ENCODE measurements at places on chromosomes 7 and 10.

DNA sequence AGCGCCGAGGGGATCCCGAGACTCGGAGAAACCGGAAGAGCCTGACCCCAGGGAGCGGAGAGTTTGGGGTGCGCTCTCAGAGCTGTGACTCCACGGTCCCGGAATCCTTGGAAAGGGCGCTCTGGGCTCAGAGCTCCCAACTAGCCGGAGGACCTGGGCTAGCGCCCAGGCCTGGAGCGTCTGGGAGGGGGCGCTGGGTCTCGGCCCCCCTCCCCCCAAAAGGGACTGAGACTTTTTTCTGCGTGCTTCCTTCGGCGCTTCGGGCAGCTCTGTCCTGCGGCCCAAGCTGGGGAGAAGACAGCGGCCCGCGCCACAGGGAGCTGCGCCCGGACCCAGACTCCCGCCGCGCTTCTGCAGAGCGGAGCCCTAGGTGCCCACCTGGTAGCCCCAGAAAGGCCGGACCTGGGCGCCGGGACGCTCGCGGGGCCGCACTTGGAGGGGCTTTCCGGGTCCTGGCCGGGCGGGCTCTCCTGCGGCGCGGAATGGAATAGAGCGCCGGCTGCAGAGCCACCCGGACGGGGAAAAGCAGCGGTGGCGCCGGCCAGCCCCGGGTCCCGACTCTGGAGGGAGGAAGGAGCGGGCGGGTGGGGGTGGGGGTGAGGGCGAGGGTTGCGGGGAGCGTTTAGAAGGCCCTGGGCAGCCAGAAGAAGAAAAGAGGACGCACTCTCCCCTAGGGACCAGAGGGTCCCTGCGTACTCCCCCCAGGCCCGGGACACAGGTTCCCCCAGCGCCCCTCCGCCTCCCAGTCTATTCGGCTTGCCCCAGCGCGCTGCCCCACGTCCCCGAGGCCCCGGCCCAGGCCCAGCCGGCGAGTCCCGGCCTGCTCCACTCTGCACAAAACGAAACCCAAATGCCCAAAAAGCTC, 4.7 kb downstream of the ZNF503 start:
- DNase-seq, result no peak

DNA sequence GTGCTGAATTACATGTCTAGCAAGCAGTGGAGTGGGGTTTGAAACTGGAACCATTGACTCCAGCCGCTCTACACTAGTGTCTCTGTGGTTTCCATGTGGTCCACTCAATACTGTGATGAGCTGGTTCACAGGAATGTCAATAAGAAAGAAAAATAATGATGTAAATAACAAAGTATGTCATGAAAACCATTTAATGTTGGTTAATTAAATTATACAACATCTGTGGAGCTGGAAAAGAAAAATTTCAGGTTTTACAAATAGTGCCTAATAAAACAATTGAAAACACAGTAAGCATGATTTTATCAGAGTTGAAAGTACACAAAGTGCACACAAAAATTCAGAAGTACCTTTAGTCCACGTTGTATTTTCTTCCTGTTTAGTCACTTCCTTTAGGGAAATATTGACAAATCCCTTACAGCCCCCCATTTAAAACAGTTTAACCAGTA, 28.7 kb upstream of the NAMPT start:
- DNase-seq, result no peak

DNA sequence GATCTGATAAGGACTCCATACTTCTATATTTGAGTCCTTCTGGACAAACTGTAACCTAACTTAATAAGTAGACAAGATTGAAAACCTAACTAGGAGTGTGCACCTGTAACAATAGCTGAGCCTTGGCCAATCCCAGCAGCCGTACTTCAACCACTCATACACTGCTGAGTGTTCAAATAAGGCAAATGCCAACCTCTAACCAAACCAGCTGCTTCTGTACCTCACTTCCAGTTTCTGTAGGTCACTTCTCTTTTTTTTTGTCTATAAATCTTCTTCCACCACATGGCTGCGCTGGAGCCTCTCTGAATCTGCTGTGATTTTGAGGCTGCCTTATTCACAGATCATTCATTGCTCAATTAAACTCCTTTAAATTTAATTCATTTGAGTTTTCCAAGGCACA, 753.2 kb downstream of the DNAJB9 start:
- DNase-seq, result no peak

DNA sequence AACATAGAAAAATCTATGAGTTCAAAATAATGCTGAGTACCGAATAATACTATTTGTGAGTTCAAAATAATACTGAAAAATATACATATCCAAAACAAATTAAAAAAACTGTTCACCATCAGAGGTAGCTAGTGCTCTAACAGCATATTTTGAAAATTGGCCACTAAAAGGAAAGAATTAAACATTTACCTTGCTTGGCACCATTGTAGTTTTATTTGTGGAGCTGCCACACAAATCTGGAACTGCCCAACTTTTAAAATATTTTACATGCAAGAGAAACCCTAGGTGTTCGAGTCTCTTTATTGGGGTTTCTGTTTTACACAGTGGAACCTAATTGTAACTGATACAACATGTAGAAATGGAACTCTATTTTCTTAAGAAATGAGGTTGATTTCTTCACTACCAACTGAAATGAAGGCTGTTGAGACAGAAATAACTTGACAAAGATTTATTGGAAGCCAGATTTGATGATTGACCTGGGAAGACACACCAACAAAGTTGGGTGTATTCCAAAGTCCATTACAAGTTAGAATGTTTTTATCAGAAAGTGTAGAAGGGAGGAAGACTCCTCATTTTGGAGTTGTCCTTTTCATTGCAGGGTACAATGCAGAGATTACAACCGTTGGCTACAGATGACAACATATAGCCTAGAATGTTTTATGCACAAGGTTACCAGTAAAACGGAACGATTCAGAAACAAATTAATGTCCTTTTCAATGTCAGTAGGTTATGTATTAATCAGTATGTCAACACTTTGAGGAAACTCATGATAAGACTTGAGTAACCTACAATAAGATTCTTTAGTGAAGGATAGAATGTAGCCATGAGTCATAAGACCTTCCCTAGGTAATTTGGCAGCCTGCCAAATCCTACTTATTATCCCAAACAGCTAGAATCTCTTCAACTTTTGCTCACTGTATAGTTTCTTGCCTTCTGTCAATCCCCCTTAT, 73.8 kb upstream of the PAPSS2 start:
- DNase-seq, result no peak

DNA sequence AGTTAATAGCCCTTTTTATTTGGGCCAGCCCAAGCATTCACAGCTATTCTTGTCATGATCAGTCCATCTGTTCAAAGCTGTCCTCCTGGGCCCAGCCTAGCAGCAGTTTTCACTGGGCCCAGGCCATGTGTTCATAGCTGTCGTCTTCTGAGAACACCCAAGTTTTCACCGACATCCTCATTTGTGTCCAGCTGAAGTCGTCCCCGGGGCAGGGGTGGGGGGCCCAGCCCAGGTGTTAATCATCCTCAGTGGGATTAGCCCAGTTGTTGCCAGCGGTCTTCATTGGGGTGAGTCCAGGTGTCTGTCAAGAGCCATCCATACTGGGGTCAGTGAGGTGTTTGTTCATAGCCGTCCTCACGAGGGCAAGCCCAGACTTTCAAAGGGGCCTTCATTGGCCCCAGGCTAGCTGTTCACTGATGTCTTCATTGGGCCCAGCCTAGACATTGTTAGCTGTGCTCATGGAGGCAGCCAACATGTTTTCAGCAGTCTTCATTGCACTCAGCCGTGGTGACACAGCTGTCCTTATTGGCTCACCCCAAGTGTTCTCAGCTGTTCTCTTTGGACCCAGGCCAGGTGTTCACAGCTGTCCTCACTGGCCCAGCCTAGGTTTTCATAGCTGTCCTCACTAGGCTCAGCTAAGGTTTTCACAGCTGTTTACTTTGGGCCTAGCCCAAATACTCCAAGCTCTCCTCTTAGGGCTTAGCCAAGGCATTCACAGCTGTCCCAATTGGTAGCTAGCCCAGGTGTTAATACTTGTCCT, 10.0 kb downstream of the FRG2B start:
- no peak for DNase-seq

DNA sequence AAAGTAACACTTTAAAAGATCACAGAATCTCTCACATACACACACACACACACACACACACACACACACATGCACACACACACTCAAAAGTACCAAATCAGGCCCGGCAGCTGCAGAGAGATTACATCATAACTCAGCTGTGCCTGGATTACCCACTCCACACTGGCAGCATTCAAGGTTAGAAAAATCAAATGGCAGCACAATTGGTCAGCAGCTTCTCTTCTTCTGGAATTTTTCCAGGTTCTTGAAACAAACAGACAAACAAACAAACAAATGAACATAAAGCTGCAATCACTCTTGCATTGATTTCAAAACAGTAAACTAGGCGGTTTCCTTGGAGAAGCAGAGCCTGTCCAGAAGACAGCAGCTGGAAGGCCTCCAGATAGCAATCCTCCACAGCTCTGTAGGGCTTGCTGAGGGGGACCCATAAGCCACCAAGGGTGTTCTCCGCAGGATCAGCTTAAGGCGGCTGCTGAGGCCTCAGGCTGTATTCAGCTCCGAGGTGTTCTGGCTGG, 24.5 kb upstream of the FAM133B start:
- DNase-seq, result no peak

DNA sequence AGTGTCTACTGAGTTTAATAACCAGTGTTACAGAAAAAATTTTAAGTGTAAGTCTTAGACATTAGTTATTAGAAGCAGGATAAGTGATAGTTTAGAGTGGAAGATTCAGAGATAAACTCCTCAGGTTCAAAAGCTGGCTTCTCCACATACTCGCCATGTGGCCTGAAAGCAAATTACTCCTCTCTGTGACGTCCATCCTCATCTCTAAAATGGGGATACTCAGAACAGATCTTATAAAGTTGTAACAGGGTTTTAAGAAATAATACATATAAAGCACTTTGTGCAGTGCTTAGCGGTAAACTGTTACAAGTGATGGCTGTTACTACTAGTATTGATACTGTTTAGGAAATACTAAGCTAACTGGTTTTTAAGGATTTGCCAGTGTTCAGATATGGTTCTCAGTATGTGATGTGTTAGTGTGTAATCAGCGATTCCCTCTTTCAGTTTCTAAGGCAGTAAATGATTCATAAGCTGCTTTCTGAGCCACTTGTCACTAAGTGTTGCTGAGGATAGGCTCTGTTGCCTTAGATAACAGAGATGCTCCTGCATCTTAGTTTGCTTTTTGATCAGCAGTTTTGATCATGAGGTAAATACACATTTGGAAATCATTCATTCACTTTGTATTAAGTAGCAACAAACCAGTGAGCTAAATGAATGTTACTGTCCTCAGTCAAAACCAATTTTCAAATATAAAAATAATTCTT, 58.7 kb downstream of the CYP51A1 start:
- DNase-seq, result no peak

DNA sequence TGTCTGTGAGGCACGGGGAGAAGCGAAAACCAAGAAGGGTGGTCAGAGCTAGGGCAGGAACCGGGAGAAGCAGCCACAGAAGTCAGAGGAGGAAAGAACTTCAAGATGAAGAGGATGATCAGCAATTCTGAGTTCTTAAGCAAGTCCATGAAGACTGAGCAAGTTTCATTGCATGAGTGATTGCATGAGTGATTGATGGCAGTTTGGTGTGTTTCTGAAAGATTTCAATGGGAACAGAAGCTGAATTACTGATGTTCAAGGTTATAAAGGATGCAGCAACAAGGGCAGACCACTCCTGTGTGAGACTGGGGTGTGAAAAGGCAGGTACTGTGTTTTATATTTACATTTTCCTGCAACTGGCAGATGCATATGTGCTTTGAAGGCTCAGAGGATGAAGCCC, 35.4 kb downstream of the CCNY start:
- no peak for DNase-seq

- DNase-seq, result no peak
These were observed 41.9 kb downstream of the MGAM2 start for GRCh38 chr7:142153400-142153799.

DNA sequence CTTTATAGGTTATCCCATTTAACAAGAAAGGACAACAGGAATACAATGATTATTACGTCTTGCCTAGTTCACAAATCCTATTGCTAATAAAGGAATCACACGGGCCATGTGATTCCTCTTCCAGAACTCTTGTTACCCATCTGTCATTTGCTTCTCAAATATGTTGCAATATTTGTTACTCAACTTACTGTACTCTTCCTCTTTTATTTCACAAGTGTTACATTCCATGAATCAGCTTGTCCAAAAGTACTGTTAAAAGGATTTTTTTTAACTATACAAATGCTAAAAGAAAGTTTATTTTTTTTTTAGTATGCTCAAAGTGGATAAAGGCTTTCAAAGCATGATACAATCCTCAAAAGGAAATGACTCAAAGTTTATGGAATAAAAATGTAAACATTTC, 3.9 kb upstream of the CD36 start:
- DNase-seq, result no peak

DNA sequence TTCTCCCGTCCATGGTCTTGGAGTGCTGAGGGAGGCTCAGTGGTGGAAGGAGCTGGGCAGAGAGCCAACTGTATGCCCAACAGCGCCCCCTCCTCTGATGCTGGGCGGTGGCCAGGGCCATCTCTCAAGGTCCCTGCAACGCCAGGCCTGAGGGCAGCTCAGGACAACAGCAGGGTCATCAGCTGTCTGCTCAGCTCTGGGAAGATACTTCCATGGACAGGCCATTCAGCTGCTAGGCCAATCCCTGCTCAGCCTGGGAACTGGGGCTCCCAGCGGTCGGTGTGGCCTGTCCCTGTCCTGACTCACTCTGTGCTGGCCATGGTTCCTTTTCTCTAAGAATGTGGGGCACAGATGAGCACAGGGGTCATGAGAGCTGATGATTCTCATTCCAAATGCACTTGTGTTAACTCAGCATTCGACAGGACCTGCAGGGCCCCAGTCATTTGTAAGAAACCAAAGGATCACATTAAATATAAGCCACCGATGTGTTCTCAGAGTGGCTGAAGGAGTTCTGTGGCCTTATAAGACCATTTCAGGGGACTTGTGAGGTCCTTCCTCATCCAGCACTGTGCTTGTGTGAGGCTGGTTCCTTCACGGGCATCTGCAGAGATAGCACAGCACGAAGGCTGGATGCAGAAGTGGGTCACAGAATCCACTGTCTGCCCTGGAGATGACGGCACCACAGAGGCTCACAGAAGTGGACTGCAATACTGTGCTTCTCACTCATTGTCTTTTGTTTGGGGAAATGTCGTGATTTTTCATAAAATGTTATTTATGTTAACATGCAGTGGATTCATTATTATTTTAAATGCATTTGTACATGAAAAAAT, 73.0 kb downstream of the ADCY1 start:
- DNase-seq, result no peak

Data from CD4-positive, alpha-beta T cell treated with Interleukin-21 for 1 hour (primary cell).